Fibroblast of the aortic adventitia (primary cell): ENCODE measurements at places on chromosomes 6 and 20.

DNA sequence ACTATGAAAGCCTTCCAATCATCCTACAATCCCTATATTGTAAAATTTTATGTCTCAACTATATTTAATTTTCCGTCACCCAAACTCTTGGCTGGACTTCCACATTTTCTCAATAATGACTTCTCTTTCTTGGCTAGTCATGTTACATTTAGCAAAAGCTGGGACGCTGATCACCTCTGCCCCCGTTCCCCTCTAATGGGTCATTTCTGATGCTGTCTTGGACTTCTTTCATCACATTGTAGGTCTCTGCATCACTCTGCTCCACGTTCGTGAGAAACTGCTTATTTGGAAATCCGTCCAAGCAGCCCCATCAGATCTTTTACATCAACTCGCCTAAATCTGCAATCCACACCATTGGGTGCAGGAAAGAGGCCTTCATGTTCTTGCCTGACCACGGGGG, 203.8 kb downstream of the MYLK4 start:
- DNase-seq: no peak

- no peak for DNase-seq
Measured at GRCh38 chr6:87798393-87799278, 96.6 kb upstream of the AKIRIN2 start.

DNA sequence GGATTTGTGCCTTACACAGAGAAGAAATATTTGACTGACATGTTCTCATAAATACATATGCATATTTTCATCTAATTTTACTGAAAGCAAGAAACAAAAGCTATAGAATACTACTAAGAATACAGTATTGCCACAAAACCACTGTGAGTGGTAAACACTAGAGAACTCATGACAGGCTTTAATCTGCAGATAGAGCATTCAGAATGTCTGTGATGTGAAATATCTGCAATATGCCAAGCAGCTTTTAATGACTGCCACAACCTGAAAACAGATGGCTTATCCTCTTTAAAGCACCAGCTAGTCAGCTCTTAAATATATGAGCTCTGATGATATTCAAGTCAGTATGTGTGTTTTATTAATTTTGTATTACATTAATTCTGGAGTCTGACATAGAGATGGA, 3.4 kb downstream of the NAPB start:
- no peak for DNase-seq

- peak; percentile 95 for DNase-seq
Measured at GRCh38 chr20:47356526-47357295, at the start of gene ZMYND8. Gene ZMYND8 (minus strand): TSS chr20:47356699. CDS start chr20:47356670, 29 bp downstream.

DNA sequence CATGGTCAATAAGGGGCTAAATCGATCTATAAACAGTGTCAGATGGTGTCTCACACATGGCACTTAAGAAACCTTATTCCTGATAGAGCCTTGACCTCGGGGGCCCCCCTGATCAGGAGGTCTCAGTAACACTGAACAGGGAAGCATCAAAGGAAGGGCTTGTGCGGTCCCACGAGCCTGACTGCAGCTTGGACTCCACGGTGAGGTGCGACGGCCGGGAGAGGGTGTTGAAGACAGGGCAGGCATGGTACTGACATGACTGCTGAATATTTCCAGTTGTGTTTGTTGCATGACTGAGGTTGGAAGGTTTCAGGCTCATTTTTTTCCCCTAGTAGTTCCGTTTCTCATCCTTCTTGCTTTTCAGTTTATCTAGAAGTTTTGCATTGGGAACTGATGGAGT, 107.1 kb upstream of the JAG1 start:
- DNase-seq: no peak

GRCh38 chr6:13831615-13832014, 17.3 kb upstream of the MCUR1 start:
- DNase-seq: no peak

GRCh38 chr6:1724616-1725015, 114.9 kb downstream of the FOXC1 start:
- no peak for DNase-seq

GRCh38 chr6:6179858-6180623, 140.4 kb downstream of the F13A1 start:
- no peak for DNase-seq

GRCh38 chr6:14294270-14294951, 176.8 kb downstream of the CD83 start:
- no peak for DNase-seq

GRCh38 chr6:170129691-170130171, 161.1 kb downstream of the DLL1 start:
- no peak for DNase-seq

GRCh38 chr20:36497856-36498255, 43.5 kb upstream of the MYL9 start:
- peak; percentile 72 for DNase-seq

DNA sequence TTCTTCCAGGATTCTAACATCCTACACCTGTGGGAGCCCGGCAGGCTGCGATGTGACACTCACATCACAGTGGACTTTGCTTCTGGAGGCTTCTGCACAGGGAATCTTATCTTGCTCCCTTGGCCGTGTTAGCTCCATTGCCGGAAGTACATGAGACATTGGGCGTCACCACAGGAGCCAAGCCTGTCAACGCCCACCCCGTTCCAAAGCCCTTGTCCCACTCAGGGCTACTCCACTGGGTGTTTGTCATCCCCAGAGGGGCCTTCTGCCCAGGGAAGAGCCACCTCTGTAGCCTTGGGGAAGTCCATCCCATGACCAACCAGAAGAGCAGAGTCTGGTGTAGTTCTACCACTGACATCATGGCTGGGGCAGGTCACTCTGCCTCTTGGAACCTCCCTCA, 1.7 kb downstream of the RAB44 start:
- DNase-seq: no peak

DNA sequence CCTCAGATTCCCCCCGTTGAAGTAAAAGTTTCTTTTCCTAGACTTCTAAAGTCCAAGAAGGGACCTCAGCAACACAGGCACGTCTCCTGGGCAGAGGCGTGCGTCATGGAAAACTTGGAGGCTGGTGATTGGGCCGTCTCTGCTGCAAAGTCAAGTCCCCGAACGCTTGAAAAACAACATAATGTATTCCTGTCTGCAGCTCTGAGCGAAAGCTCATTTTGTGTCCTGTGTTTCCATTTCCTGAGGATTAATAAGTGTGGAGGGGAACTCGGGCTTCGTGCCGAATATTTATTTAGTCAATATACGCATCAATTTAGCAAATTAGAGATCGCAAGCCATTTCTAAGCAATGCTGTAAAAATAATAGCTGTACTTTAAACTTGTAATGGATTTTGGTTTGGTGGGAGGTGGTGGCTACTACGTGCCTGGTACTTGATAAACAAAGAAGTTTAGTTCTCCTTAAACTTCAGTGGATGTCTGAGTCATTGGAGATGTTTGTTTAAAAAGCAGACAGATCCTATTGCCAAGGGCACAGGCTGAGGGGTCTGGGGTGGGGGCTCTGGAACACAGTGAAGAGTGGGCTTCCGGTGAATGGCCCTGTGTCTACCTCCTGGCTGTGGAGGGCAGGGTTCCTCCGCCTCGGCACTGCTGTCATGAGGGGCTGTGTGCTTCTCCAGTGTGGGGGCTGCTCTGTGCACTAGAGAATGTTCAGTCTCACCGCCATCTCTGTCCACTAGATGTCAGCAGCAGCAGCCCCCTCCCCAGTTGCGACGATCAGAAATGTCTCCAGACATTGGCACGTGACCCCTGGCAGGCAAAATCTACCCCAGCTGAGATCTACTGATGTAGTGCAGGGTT, 21.8 kb downstream of the PCK1 start:
- peak; percentile 23 for DNase-seq

- no peak for DNase-seq
Measured at GRCh38 chr6:50706575-50706974, 6.8 kb upstream of the TFAP2D start.

- no peak for DNase-seq
Measured at GRCh38 chr6:9744119-9744518, 670.8 kb downstream of the TFAP2A start.

DNA sequence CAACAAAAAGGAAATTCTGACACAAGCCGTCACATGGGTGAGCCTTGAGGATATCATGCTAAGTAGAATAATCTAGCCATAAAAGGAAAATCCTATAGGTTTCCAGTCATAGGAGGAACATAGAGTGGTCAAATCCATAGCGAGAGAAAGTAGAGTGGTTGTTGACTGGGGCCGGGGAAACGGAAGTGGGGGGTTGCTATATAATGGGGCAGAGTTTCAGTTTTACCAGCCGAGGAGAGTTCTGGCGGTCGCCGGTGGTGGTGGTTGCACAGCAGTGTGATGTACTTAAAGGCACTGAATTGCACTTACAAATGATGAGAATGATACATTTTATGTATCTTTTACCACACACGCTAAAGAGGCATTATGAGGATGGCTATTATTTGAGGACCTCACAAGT, 4.9 kb downstream of the GPR31 start:
- DNase-seq: no peak

DNA sequence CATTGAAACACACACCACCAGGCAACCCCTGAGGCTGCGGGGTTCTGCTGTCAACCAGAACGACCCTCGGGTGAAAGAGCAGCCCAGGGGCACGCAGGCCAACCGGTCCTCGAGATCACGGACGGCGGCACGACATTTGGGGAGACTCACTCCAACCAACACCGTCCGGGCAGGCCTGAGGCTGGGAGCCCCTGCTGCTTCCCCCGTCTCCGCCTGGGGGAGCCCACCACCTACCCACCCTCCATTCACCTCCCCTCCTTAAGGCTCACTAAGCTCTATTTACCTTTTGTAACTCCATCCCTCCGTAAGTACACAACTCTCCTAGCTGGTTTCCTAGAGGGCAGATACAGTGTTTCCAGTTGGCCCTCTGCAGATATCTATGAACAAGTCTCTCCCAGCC, 971.3 kb upstream of the DEFB115 start:
- DNase-seq: no peak

- no peak for DNase-seq
Measured at GRCh38 chr20:46352370-46352938, 44.2 kb upstream of the CDH22 start.

GRCh38 chr6:25399885-25400284, 120.7 kb downstream of the CARMIL1 start:
- DNase-seq: no peak

- no peak for DNase-seq
Measured at GRCh38 chr20:61569825-61570224, 317.8 kb downstream of the CDH4 start.

DNA sequence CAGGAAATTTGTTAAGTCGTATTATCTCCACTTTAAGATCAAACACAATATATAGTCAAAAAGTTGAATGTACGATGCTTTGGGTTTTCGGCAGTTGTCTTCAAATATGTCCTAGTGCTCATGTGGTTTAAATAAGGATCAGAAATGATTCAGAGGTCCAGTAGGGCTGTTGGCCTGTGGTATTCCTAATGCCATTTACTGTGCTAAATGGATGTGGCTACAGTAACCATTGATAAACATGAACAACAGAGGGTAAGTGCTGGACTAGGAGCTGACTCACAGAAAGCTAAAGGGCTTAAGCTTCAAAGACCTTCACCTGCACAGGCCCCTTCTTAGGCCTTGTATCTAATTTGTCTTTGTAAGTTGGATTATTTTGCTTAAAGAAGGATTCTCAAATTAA, 80.5 kb upstream of the TPD52L1 start:
- DNase-seq: no peak

GRCh38 chr20:48858075-48858790, 30.4 kb upstream of the PREX1 start:
- DNase-seq: no peak

GRCh38 chr6:116208056-116208785, 45.7 kb downstream of the TSPYL4 start:
- no peak for DNase-seq

GRCh38 chr20:62422636-62423325, 4.6 kb downstream of the RBBP8NL start:
- no peak for DNase-seq

- DNase-seq: no peak
Measured at GRCh38 chr20:3067139-3068014, 4.0 kb upstream of the OXT start.

- DNase-seq: no peak
Measured at GRCh38 chr6:166900956-166901607, 55.3 kb downstream of the RNASET2 start.

DNA sequence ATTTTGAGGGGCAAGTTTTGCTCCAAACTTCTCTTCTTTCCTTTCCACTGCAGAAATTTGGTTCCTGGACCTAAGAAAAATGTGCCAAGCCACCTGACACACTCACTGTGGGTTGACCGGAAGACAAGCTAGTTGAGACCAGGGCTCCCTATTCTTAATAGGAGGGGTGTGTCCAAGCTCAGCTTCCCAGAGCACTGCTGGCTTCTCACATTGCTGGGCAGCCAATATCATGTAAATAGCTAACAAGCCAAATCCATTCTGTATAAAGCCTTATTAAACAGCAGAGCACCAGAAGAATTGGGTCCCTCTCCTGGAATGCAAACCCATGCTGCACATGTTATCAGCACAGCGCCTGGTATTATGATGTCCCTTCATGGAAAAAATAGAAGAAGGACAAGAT, 17.0 kb upstream of the SAMD3 start:
- peak; percentile 35 for DNase-seq

- no peak for DNase-seq
Measured at GRCh38 chr20:45630371-45630770, 713 bp downstream of the WFDC9 start.

DNA sequence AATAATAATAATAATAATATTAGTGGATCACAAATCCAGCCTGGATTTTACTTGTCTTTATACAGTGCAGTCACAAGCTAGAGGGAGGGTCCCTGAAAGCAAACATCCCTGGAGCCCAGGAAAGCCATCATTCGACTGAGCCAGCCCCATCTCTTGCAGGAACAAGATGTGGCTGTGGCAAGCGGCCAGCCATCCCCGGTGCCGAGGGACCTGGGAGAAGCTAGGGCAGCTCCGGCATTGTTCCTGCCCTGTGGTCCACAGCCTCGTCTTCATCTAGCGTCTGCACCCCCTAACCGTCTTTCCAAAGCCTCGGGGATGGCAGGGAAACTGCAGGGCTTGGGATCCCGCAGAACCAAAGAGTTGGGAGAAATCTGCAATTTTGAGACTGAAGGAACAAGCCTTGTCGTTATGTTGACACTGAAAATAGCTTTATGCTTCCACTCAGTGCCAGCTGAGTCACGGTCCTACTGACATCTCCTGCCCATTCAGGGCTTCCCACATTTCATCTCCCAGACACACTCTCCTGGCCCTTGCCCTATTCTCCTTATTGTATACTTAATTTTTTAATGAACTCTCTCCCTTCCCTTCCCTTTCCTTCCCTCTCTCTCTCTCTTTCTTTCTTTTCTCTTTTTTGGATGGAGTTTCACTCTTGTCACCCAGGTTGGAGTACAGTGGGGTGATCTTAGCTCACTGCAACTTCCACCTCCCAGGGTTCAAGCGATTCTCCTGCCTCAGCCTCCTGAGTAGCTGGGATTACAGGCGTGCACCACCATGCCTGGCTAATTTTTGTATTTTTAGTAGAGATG, 62.5 kb upstream of the ZNFX1 start:
- DNase-seq: peak; percentile 9

DNA sequence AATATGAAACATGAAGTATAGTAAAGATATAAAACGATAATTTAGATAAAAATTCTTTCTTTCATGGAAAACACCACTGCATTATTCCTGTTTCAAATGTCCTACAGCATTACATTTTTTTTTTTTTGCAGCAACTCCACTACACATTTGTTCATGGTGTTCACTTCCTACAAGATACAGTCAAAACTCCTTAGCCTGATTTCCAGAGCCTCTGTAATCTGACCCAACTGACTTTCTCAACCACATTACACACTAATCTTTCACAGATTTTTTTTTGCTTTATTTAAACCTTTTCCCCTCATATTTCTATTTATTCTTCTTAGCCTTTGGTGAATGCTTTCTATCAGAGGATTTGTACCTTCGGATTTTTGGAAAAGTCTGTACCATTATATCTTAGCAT, 176.5 kb upstream of the PDE7B start:
- no peak for DNase-seq

GRCh38 chr20:34318609-34319443, 15.7 kb upstream of the AHCY start:
- no peak for DNase-seq

- DNase-seq: no peak
Measured at GRCh38 chr6:41759905-41760579, 12.8 kb upstream of the PGC start.
